ENCODE measurements at places on chromosomes 7 and 10. TPM values are rescaled to one million over a fixed set of nuclear protein-coding genes. Genes with fewer than 3 reads are reported as not detected.

DNA sequence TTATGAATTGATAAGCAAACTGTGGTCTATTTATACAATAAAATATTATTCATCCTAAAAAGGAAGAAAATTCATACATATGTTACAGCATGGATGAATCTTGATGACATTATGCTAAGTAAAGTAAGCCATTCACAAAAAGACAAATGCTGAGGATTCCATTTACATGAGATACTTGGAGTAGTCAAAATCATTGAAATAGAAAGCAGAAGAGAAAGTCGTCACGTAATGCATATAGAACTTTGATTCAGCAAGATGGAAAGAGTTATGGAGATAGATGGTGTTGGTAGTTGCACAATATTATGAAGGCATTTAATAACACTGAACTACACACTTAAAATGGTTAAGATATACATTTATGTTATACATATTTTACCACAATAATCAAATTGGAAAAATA, 309.7 kb upstream of the KLF6 start:
- DNase-seq = no peak

DNA sequence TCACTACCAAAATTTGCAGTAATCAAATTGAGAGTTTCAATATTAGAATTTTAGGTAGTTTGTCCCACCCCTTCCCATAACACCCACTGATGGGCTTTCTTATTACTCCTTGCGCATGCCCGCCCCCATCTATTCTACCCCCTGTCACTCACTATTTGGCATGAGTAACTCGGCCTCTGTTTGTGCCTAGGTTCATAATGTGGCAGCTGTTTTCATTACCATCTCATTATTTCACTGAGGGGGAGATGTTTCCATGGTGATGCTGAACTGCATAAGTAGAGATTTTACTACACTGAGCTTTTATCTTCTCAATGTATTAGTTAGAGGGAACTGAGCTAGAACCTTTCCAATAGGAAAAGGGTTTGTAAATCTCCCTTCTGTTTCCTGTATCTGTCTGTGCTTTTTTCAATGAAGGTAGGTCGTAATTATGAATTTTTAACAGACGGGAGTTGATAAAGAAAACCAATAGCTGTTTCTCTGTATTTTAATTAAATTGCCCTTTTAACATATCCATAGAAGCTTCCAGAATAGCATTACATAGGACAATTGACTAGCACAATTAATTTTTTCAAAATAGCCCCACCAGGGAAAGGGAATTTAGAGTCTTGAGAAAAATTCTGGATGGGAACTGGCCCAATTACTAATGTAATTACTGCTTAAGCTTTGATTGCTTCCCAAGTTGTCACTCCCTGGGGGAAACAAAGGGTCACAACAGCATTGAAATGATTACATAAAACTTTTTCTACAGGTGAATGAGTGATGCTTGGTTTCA, 33.4 kb downstream of the PRPS1L1 start:
- DNase-seq = no peak

GRCh38 chr10:128973221-128973620, 493.8 kb upstream of the MGMT start:
- DNase-seq = no peak

GRCh38 chr7:44967571-44968446, 11.0 kb downstream of the MYO1G start:
- DNase-seq = no peak

GRCh38 chr10:119688033-119688508, 36.9 kb downstream of the BAG3 start:
- no peak for DNase-seq

GRCh38 chr7:74083928-74084721, 521 bp downstream of the LIMK1 start:
- no peak for DNase-seq

- no peak for DNase-seq
These were observed 537.4 kb downstream of the CNTNAP2 start for GRCh38 chr7:146654048-146654447.

DNA sequence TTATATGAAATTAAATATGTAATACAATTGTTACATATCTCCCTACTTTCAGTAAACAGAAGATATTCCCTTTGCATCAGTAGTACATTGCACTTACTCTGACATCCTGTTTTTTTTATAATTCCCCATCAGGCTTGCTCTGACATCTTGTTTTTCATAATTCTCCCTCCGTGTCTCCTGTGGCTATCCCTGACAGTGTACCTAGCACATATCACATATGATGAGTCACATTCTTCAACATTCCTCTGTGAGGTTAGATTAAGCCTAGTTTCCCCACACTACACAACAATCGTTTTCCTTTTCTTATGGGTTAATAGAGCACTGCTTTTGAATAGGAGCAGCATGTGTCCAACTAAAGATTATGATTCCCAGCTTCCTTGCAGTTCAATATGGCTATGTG, 250.6 kb upstream of the NPVF start:
- DNase-seq = no peak

- DNase-seq = no peak
These were observed 1.6 kb upstream of the ANKRD2 start for GRCh38 chr10:97570789-97571471.

Gene NCOA4
- 90.7 TPM for total RNA-seq

Gene NFE2L3
- total RNA-seq = 46.5 TPM

Data from activated T-cell treated with anti-CD3 and anti-CD28 coated beads, Interleukin-2, amount 50 U/mL, for 4 hours (primary cell).